ENCODE measurements at places on chromosomes 5 and 9.
A peak's percentile ranks its signal among the peaks of the same experiment; 100 is the strongest.

DNA sequence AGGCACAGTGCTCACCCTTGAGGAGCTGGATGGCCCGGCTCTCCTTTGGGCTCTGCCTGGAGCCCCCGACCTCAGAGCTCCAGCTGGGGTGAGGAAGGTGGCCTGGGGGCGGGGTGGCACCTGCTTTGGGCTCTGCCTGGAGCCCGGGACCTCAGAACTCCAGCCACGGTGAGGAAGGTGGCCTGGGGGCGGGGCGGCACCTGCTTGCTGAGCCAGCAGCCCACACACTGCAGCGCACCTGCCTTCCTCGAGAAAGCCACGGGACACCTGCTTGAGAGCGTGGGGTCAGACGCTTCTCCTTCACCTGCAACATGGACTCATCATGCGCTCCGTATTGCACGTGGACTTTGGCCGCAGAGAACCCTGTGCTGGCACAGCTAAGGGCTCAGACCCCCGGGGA is 51.8 kb downstream of the IRX2 start:
- peaks cover 3% of the 10 kb centered on the region for H3K27me3 ChIP-seq
- no peaks in the 10 kb centered on the region for H3K4me1 ChIP-seq
- H3K4me3 ChIP-seq, result no peak overlapping the region
- no peaks in the 10 kb centered on the region for H3K36me3 ChIP-seq
- no peak for ATAC-seq
- no peak overlapping the region for H3K27ac ChIP-seq

DNA sequence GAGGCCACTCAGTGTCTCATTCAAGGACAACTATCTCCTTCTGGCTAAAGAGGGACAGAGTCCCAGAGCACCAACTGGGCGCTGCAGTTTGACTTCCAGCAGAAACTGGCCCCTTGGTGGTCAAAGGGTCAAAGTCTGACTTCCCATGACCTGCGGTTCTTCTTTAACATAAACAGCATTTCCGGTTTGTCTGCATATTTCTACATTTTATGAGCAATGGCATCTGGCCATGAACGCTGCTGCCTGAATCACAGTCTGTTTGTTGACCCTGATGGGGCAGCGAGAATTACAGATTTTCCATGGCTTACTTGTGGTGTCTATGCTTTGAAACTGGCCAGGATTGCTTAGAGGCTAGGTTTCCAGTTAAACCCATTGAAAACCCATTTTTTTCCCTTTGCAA is 1.3 kb downstream of the TNFSF15 start:
- H3K4me1 ChIP-seq, result peaks cover 31% of the 10 kb centered on the region
- peak overlapping the region; percentile 34 for H3K27ac ChIP-seq
- H3K4me3 ChIP-seq, result no peak overlapping the region
- H3K36me3 ChIP-seq, result no peaks in the 10 kb centered on the region
- ATAC-seq, result no peak
- no peaks in the 10 kb centered on the region for H3K27me3 ChIP-seq

- H3K4me3 ChIP-seq, result peak overlapping the region; percentile 88
- no peaks in the 10 kb centered on the region for H3K27me3 ChIP-seq
- H3K36me3 ChIP-seq, result peaks cover 51% of the 10 kb centered on the region
- peaks cover 34% of the 10 kb centered on the region for H3K4me1 ChIP-seq
- peak; percentile 25 for ATAC-seq
Measured at GRCh38 chr5:96807075-96807654, 580 bp downstream of the ERAP1 start.

DNA sequence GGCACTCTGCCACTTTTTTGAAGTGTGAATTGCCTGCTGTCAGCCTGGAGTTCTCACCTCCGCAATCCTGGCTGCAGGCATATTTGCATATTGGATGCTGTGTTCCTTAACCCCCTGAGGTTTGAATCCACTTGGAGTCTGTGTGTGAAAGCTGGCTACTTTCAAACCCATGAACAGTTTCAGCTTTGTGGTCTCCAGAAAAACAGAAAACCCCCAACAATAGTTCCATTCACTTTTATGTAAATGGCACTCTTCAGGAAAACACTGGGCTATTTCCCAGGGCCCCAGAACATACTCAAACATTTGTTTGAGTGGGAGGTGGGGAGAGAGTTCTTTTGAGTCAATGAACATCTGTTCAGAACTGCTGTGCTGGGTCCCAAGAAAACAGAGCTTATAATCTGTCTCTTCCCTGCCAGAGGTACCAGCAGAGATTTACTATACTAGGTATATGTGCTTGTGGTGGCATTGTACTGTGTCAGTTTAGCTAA is 5.0 kb downstream of the NUDT2 start:
- H3K4me3 ChIP-seq, result no peak overlapping the region
- H3K36me3 ChIP-seq, result peaks cover 36% of the 10 kb centered on the region
- ATAC-seq, result no peak
- peak overlapping the region; percentile 30 for H3K27ac ChIP-seq
- H3K27me3 ChIP-seq, result no peaks in the 10 kb centered on the region

DNA sequence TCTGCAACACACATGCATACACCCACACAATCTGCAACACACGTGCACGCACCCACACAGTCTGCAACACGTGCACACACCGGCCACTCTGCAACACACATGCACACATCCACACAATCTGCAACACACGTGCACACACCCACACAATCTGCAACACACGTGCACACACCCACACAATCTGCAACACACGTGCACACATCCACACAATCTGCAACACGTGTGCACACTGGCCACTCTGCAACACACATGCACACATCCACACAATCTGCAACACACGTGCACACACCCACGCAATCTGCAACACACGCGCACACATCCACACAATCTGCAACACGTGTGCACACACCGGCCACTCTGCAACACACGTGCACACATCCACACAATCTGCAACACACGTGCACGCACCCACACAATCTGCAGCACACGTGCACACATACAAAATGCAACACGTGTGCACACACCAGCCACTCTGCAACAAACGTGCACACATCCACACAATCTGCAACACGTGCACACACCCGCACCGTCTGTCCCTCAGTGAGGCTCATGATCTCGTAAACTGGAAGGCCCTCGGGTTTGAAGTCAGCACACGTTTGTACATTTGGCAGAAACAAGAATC is 18.4 kb downstream of the PLEKHG4B start:
- no peaks in the 10 kb centered on the region for H3K4me1 ChIP-seq
- H3K36me3 ChIP-seq, result no peaks in the 10 kb centered on the region
- no peak for ATAC-seq
- no peak overlapping the region for H3K27ac ChIP-seq
- H3K27me3 ChIP-seq, result peaks cover 9% of the 10 kb centered on the region

DNA sequence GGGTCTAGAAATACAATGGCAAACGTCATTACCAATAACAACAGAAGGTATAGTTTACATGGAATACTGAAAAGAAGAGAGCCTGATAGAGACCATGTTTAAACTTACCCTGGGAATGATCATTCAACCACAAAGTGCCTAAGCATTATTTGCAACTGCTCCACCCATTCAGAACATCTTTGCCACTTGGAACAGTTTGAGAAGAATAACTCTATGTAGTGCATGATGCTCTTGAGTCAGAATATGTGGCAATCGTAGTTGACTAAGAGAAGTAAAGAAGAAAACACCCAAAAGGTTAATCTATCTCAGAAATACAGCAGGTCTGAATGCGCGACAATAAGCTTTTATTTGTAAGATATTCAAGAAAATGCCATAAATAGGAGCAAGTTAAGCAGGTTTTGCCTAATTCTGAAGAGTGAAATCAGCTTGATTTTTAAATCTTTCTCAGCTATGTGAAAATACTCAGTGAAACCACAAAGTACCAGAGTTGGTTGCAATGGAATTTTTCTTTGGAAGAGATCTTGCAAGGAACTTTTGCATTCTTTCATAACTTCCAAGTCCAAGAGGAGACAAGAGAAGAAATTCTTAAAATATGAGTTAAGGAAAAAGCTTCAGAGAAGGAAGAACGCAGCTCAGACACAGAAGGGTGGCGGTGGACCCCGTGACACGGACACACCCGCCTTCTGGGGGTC is 64.3 kb downstream of the HABP4 start:
- no peak overlapping the region for H3K4me3 ChIP-seq
- peaks cover 16% of the 10 kb centered on the region for H3K36me3 ChIP-seq
- H3K27me3 ChIP-seq, result no peaks in the 10 kb centered on the region
- ATAC-seq, result no peak

GRCh38 chr5:1168796-1169195 is 32.6 kb upstream of the SLC6A19 start:
- H3K27ac ChIP-seq, result no peak overlapping the region
- H3K4me3 ChIP-seq, result no peak overlapping the region
- H3K4me1 ChIP-seq, result peaks cover 8% of the 10 kb centered on the region

DNA sequence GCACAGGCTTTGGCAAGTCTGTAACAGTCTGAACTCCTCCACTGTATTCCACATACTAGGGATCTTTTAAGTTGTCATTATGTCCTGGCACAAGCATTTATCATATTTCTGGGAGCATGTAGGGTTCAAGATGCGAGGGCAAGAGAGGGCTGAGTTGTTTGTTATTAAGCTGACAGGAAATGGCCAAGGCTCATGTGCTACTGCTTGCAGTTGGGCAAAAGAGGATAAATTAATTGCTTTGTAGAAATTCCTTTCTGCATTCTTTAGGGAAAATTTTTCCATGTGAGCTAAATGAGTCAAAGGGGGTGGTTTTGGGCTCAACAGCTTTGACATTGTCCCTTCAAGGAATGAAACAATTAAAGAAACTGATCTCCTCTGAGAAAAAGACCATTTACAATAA is 35.4 kb downstream of the DOCK8 start:
- no peak for ATAC-seq
- no peak overlapping the region for H3K4me3 ChIP-seq
- H3K27ac ChIP-seq, result no peak overlapping the region

DNA sequence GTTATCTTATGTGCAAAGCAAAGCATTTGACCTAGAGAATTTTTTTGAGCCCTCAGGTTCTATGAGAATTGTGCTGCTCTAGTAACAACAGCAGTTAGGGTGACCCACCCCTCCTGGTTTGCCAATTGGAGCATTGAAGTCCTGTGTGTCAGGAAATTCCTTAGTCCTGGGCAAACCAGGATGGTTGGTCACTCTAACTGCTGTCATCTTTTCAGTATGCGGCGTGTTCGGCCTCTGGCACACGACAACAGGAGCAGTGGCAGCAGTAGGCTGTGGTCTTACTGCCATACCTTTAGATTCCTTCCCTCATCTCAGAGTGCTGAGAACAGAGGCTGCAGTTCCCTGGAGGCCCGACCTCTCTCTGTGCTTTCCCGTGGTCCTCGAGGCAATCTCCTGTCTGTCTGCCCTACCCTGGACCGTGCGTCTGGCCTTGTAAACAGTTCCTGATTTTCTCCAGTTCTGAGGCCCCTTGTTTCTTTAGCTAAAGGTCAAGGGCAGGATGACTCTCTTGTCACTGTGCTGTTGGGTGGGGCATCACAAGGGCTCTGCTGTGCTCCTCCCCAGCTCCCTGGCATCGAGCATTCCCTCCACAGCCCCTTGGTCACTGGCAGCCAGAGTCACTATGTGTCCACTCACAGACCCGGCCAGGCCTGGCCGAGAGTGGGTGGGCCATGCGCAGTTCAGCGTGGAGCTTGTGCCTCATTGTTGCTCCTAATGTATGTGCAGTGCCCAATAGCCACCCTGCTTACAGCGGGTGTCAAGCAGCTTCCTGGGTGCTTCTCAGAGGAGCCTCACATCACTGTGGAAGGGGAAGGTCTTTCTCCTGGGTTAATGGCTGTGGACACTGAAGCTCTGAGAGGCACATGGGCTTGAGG is 18.5 kb upstream of the COL15A1 start:
- no peaks in the 10 kb centered on the region for H3K36me3 ChIP-seq
- ATAC-seq, result no peak
- H3K4me1 ChIP-seq, result no peaks in the 10 kb centered on the region
- H3K4me3 ChIP-seq, result no peak overlapping the region
- no peak overlapping the region for H3K27ac ChIP-seq

GRCh38 chr9:18866121-18866831 is 166.7 kb downstream of the SAXO1 start:
- H3K36me3 ChIP-seq, result no peaks in the 10 kb centered on the region
- no peak overlapping the region for H3K27ac ChIP-seq
- no peaks in the 10 kb centered on the region for H3K4me1 ChIP-seq

- no peak overlapping the region for H3K4me3 ChIP-seq
- no peak overlapping the region for H3K27ac ChIP-seq
- ATAC-seq, result no peak
- H3K27me3 ChIP-seq, result peaks cover 3% of the 10 kb centered on the region
- no peaks in the 10 kb centered on the region for H3K4me1 ChIP-seq
Measured at GRCh38 chr9:117096138-117096537, 318.7 kb downstream of the ASTN2 start.

GRCh38 chr9:91178281-91179236 is 183.2 kb downstream of the AUH start:
- peak overlapping the region; percentile 94 for H3K27ac ChIP-seq
- peak overlapping the region; percentile 69 for H3K4me3 ChIP-seq
- no peaks in the 10 kb centered on the region for H3K27me3 ChIP-seq
- no peaks in the 10 kb centered on the region for H3K36me3 ChIP-seq
- peaks cover 16% of the 10 kb centered on the region for H3K4me1 ChIP-seq
- peak; percentile 16 for ATAC-seq

DNA sequence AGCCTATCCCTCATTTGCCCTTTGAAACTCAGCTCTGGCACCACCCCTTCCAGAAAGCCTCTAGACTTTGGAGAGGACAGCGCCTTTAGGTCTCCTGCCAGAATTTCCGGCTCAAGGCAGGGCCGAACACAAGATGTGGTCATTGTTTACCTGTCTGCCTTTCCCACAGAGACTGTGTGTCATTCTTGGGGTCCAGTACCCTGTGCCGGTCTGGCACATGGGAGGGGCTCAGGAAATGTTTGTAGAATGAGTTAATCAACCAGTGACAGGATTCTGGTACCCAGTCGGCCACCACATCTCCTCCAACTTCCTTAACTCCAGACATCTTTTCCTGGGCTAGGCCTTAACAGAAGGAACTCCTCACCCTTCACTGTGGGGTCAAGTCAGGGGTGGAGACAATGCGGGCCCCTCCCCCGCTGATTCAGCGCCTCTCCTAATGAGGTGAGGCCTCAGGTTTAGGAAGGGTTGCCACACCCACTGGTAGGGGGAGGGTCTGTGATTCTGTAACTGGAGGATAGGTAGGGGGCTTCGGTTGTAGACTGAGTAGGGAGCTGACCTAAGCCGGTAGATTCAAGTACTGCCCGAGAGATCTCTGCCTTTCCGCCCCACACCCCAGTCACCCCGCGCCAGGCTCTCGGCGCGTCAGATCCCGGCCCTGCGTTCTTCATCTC is 29.3 kb downstream of the PCDH1 start:
- H3K4me1 ChIP-seq, result peaks cover 13% of the 10 kb centered on the region
- peak overlapping the region; percentile 86 for H3K27ac ChIP-seq
- peak overlapping the region; percentile 85 for H3K4me3 ChIP-seq
- H3K36me3 ChIP-seq, result no peaks in the 10 kb centered on the region

- ATAC-seq, result no peak
- no peaks in the 10 kb centered on the region for H3K27me3 ChIP-seq
- H3K27ac ChIP-seq, result peak overlapping the region; percentile 90
- H3K4me3 ChIP-seq, result peak overlapping the region; percentile 37
- no peaks in the 10 kb centered on the region for H3K36me3 ChIP-seq
- peaks cover 8% of the 10 kb centered on the region for H3K4me1 ChIP-seq
Measured at GRCh38 chr9:131876486-131876885, 136.6 kb upstream of the RAPGEF1 start.

- no peaks in the 10 kb centered on the region for H3K4me1 ChIP-seq
- H3K27ac ChIP-seq, result no peak overlapping the region
- H3K4me3 ChIP-seq, result no peak overlapping the region
Measured at GRCh38 chr5:65243161-65243560, 238.6 kb downstream of the ADAMTS6 start.

- H3K27me3 ChIP-seq, result no peaks in the 10 kb centered on the region
- no peak overlapping the region for H3K27ac ChIP-seq
- ATAC-seq, result no peak
- H3K4me1 ChIP-seq, result no peaks in the 10 kb centered on the region
- peaks cover 8% of the 10 kb centered on the region for H3K36me3 ChIP-seq
- H3K4me3 ChIP-seq, result no peak overlapping the region
Measured at GRCh38 chr5:1058988-1059883, 50.6 kb downstream of the NKD2 start.

- peaks cover 33% of the 10 kb centered on the region for H3K4me1 ChIP-seq
- no peak overlapping the region for H3K27ac ChIP-seq
- peaks cover 29% of the 10 kb centered on the region for H3K36me3 ChIP-seq
- H3K27me3 ChIP-seq, result no peaks in the 10 kb centered on the region
- ATAC-seq, result peak; percentile 30
Measured at GRCh38 chr5:177447066-177447610, 524 bp downstream of the PRR7 start.

Measured in activated T-helper 17 cell treated with anti-CD3 and anti-CD28 coated beads, Interleukin-2, amount 50 U/mL, for 72 hours (primary cell).